ENCODE measurements at places on chromosomes 4 and X. TPM values are rescaled to one million over a fixed set of nuclear protein-coding genes. Genes with fewer than 3 reads are reported as not detected.

Gene TMSB4X
- 3,782 TPM for total RNA-seq

Gene GLRA2
- total RNA-seq = not detected

Gene MFAP3L
- 1.9 TPM for total RNA-seq

GRCh38 chr4:138674209-138674608, 341.4 kb upstream of the NOCT start:
- DNase-seq = no peak

DNA sequence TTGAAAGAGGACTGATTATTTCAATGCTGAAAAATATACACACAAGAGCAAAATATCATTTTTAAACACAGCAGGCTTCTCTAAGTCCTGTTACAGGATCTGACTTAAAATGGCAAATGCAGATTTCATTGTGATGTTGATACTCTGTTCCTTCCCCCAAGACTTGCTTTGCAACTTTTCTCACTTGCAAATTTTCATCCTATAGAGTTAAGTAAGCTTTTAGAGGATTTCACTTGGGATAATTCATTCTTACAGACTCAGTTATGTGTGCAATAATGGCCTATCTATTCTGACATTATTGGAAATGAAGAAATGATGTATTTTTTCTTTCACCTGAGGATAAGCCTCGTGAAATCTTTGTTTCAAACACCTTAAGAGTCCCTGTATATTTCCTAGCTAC, 2403.2 kb downstream of the ARAP2 start:
- no peak for DNase-seq

All from RPMI7951 (cell line).